ENCODE measurements at places on chromosomes 4 and X. TPM values are rescaled to one million over a fixed set of nuclear protein-coding genes. Genes with fewer than 3 reads are reported as not detected.

DNA sequence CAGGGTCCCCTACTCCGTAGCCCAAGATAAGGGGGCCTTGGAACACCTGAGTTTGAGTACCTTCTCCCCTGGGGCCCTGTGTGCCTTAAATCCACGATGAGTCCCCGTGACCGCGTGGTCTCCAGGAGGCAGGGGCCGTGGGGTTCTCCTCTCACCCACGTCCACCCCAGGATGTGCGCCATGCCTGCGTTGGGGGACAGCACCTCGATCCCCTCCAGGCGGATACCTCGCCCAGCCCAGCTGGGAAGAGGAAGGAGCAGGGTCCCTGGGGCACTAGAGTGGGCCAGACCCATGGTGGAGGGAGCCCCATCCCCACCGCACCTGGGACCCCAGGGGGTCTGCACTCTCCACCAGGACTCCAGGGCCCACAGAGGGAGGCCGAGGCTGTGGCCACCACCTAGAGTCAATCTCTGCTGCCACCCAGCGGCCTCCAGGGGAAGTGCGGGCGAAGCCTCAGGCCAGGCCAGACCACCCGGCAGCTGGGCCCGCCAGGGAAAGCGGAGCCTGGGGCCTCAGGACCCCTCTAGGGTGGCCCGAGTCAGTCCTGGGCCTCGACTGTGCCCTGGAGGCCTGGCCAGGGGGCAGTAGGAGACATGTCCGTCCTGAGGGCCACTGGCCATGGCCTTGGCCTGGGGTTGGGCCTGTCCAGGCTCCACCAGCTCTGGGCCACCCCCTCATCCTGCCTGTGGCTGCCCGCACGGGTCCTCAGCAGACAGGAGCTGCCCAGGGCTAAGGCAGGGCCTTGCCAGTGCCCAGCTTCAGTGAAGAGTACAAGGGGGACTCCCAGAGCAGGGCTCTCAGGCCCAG is 55.0 kb downstream of the FAM53A start:
- DNase-seq: peak; percentile 69

DNA sequence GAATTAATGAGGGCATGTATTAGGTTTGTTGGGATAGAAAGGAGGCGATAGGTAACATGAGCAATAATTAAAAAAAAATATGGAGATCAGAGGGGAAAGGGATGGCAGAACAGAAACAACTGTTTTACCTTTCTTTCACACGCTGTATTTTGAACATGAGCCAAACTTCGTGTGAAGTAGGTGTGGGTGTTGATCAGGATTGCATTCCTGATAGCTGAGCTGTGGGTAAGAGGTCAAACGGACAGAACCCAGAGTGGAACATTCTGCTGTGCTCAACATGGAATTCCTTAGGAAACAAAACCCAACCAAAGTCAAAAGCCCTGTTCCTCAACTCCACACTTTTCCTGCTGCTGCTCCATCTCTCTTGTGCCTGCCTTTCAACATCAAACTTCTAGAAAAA is 162.5 kb upstream of the CASK start:
- DNase-seq: no peak

Gene TRO
- polyA plus RNA-seq: 1.0 TPM

DNA sequence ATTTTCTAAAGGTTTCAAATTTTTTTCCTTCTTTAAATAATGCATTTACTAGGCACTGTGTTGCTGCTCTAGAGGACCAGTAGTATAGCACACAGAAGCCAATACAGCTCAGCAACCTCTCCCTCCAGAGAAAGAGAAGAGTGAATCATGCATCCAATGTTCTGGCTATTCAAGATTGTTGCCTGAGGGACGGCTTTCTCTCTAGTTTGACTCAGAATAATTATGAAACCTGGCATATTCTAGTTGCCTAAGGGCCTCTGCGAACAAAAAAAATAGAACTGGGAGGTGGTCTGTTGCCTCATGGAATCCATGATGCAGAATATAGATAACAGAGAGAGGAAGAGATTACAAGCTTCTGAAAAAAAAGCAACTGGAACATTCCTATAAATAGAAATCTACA is 1233.3 kb upstream of the PABPC4L start:
- no peak for DNase-seq

Gene FBXO8
- 17.3 TPM for polyA plus RNA-seq

DNA sequence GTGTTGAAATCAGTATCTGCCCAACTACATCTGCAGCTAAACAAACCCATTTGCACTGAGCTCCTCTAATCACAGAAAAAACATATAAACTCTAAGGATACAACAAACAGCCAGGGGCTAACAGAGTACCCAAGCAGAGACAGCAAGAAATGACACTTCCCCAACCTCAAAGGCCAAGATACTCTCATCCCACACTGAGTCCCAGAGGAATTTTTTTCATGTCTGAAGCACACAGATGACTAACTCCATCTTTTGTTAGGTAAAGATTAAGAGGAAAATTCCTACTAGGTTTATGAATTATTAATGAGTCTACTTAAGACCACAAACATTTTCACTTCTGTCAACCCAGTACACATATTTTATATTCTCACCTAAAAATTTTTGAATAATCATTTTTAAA is 31.6 kb downstream of the SEPSECS start:
- no peak for DNase-seq

Gene SGMS2
- not detected for polyA plus RNA-seq

Gene NAT8L
- polyA plus RNA-seq: not detected

DNA sequence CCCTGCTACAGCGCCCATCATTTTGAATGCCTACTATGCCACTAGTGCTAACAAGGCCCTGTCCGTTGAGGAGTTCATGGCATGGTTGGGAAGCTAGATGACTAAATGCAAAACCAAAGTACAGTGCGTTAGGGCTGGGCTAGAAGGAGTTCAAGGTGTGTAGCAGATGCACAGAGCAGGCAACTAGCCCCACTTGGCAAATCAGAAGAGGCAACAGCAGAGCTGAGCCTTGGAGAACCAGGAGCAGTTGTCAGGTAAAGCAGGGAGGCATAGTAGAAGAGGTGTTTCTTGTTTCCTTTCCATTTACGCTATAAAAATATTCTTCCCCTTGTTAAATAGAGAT is 146.6 kb upstream of the CPEB2 start:
- DNase-seq: no peak

DNA sequence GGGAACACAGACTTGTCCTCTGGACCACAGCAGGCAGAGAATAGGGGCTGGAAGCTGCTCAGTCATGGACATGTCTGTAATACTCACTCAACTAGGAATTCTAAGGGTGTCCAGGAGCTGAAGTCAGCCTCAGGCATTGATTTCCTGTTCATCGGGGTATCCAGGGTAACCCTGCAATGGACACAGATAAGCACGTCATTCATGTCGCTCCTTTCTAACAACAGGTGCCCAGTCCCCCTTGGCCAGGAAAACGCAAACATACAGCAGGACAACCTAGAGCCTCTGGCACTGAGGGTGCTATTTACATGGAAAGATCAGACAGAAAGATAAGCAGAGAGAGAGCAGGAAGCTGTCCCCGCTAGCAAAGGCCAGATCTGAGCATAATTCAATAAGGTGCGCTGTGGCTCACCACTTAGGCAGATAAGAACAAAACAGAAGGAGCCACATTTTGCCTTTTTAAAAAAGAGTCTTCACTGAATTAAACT is 21.3 kb downstream of the QDPR start:
- no peak for DNase-seq

- no peak for DNase-seq
Observed at GRCh38 chr4:184368290-184368689, 106.1 kb downstream of the IRF2 start.

GRCh38 chrX:114798907-114799306 is 215.0 kb downstream of the HTR2C start:
- no peak for DNase-seq

- no peak for DNase-seq
Observed at GRCh38 chr4:44777115-44777514, 50.8 kb upstream of the GNPDA2 start.

- no peak for DNase-seq
Observed at GRCh38 chr4:74499986-74500781, 55.2 kb downstream of the AREG start.

- DNase-seq: no peak
Observed at GRCh38 chrX:115372152-115372551, 82.6 kb downstream of the LUZP4 start.

Gene FAM184B
- not detected for polyA plus RNA-seq

Gene RAB39B
- 8.3 TPM for polyA plus RNA-seq

DNA sequence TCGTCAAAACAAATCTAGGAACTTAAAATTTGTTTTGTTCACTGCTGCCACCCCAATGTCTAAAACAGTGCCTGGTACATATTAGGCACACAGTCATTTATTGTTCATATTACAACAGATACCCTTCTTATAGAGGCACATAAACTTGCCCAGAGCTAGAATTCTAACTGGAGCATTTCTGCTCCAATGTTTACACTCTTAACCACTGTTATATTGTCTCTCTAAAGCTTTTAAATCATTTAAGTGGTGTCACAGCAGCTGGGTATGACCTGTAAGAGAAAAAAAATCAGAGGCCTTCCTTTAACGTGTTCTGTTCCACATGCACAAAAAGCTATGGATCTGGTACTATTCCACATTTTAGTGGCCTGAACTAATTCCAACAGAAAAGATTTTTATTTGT is 3.0 kb downstream of the UBE2D3 start:
- no peak for DNase-seq

DNA sequence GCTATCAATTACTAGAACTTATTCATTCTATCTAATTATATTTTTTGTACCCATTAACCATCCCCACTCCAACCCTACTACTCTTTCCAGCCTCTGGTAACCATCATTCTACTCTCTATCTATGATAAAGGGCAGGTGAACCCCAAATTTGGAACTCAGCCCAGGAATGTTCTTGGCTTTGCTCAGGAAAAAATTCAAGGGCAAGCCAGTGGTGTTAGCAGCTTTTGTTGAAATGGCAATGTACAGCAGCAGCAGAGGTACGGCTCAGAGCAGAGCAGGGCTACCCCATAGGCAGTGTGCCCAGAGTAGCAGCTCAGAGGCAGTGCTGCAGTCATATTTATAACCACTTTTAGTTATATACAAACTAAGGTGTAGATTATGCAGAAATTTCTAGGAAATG is 138.2 kb downstream of the RNF150 start:
- no peak for DNase-seq

DNA sequence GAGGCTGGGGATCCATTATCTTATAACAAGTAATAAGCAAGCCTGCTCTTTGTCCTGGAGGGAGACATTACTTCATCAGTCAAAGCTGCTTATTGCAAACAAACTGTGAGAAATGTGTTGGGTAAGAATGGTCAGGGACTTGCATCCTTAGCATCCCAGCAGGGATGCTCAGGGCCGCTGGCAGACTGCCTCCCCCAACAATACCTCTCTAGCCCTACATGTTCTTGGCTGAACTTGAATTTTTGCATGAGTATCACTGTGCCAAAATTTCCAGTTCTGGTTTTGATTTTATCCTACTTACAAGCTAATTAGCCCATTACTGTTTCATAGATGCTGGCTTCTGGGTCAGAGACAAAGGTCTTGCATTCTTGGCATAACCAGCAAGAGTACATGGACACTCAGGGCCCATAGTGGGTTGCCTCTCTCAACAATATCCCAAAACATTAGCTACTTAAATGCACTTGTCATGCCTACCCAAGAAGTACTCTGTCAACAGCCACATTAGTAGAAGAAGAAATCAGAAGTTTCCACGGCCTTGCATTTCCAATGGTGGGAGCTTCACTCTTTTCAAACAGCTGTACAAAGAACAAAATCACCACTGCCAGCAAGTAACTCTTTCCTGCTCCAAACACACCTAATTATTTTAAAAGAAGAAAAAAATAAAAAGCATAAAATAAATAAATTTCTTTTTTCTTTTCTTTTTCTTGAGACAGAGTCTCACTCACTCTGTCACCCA is 41.9 kb upstream of the NEUROG2 start:
- DNase-seq: no peak

- no peak for DNase-seq
Observed at GRCh38 chr4:13647031-13647430, 19.5 kb upstream of the BOD1L1 start.

GRCh38 chr4:105605493-105605892 is 53.1 kb downstream of the ARHGEF38 start:
- no peak for DNase-seq

DNA sequence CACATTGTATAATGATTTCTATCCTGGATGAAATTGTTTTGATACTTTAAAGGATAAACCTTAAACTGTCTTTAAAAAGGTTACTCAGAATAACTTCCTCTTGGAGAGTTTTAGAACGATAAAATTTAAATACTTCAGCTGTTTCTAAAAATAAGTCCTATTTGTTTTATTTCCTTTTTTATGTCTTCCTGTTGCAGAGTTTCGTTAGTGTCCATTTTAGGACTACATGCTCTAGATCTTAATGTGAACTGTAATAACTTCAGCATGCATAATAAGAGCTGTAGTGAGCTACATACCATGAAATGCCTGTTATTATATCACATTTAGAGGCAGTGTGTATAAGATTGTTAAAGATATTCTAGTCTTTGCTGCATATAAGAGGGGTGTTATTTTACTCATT is 14.6 kb downstream of the ATP10D start:
- DNase-seq: no peak

GRCh38 chrX:17613979-17614588 is 123.2 kb upstream of the SCML1 start:
- DNase-seq: no peak

GRCh38 chrX:45954026-45954425 is 591.2 kb downstream of the ZNF674 start:
- no peak for DNase-seq

Gene PNMA6A
- polyA plus RNA-seq: 0.28 TPM

Gene CENPVL1
- not detected for polyA plus RNA-seq

DNA sequence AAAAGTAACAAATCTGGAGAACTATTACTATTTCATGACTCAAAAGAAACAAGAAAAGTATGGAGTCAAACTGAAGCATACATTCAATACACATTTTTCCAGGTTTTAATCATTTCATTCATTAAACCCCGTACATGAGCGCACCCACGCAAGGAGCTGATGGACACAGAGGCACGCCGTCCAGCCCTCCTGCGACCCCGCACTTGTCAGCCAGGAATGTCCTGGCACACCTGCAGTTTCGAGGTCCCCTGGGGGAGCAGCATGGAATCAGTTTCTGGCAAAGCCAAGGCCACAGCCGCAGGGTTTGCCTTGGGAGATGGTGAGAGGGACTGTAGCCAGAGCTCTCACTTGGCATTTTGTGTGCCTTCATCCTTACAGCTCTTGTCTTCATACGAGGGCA is 12.8 kb upstream of the SLC2A9 start:
- DNase-seq: no peak

DNA sequence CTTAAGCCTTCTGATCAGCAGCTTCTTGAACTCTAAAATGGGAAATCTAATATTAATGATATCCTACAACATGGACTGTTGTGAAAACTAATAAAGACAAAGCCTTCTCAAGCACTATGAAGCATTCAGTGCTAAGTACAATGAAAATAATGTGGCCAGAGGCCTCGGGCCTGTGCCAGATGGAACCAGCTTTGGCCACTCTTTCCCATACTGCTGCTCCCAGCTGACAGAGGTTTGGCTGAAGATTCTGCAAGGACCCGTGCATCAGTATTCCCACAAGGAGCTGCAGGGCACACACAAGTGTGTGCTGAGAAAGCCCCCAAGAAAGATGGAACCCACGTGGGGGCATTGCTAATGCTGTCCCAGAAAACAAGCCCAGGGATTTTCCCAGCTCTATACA is 60.5 kb upstream of the RPL34 start:
- no peak for DNase-seq

- no peak for DNase-seq
Observed at GRCh38 chr4:47465004-47465403, 1.5 kb upstream of the COMMD8 start.

Gene CENPI
- polyA plus RNA-seq: 0.14 TPM
